ENCODE measurements at places on chromosomes 7 and 10.

DNA sequence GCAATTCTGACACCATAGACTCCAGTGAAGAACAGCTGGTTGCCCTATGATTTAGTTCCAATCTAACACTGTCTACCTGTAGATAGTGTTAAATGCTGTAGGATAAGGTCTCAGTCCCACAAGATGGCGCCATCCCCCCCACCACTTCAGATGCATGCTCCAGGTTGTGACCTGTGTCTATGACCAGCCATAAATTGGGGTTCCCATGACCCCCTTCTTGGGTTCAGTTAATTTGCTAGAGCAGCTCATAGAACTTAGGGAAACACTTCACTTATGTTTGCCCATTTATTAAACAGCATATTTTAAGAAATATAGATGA, 13.1 kb downstream of the CCSER2 start:
- DNase-seq: no peak

DNA sequence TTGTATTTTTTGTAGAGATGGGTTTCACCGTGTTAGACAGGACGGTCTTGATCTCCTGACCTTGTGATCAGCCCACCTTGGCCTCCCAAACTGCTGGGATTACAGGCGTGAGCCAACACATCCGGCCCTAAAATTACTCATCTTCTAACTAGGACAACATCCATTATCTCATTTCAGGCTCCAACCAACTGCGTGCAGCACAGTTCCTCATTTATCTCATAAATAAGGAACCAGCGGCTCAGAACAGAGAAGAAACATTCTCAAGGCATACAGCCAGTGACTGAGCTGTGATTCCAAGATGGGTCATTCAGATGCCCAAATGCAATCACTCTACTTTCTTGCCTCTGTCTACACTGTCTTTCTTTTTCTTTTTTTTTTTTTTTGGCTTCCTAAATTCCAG, 356.1 kb downstream of the ELMO1 start:
- no peak for DNase-seq

DNA sequence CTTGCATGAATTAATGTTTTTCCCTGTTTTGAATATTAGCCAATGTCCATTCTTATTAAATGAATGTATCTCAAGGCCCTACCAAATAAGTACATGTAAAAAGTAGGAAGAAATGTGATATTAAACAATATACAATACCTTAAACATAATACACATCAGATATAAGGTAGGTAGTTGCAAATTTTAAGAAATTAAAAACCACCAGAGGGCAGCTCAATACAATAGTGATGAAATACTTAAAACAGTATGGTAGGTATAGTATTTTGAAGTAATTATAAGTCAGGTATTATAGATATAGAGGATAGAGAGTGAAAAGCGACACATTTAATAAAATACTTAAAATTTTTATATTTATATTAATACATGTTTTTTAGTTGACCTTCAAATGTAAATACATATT, 43.6 kb upstream of the CDK14 start:
- DNase-seq: no peak

DNA sequence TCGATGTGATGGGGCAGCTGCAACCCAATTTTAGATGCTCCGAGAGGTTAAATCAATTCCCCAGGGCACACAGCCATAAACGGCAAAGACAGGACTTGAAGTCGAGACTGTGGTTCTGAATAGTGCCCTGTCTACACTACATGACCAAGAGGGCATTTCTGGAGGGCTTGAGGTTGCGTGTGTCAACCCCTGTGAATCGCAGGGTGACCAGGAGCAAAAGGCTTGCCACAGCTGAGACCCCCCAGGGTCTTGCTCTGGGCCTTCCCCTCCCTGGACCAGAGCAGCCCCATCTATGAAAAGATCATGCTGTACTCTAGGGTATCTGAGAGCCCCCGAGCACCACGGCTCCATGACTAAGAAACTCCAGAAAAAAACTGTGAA, 26.8 kb upstream of the RASGEF1A start:
- no peak for DNase-seq

DNA sequence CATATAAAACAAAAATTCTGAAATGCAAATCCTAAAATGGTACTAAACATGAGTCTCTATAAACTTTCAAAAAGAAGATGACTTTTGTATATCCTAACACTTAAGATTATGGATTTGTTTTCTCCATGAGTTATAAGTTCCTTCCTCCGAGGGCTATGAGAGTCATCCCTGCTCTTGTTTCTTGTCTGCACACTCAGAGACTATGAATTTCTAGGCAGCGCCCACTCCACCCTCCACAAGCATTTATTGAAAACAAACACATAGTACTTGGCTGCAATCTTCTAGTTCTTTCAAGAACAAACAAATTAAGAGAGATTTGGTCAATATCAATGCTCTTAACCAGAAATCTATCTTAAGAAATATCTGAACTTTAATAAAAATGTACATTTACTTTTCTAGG, 211.7 kb downstream of the DKK1 start:
- no peak for DNase-seq

DNA sequence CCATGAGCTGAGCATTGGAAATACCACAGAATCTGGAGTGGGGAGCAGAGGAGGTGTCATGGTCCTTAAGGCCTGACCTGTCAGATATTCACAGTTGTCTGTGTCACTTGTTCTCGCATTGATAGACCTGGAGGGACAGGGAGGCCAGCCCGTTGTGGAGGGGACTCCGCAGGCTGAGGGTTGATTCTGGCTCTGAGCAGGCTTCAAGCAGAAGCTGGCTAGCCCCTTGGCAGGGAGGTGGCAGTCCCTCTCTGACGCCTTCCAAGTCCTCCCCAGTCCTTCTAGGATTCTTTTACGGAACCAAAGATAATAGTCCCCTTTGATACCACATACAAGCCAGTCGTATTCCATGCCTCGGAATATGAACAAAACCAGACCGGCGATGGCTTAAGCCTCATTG, 65.4 kb downstream of the GRK5 start:
- DNase-seq: no peak

DNA sequence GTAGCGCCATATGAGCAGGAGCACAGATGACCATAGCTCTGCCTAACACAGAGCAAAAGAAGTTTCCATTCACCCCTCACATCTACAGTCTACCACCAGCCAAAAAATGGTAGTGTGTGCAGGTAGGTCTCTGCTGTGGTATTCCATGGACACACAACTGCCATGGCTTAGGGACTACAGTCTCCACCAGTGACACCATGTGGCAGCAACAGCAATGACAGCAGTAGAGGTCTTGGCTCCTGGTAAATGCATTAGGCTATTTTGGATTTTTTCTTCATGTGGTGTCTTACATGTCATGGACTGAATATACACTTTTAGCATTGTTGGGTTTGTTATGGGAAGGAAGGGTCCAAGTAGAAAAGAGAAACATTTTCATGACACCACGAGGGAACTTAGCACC, 70.1 kb upstream of the CABCOCO1 start:
- DNase-seq: no peak

GRCh38 chr7:145263886-145264285, 428.0 kb upstream of the TPK1 start:
- no peak for DNase-seq
